Thoracic aorta (tissue), 2 donors: ENCODE measurements at places on chromosomes 1 and 21. TPM values are rescaled to one million over a fixed set of nuclear protein-coding genes. Genes with fewer than 3 reads are reported as not detected.
A peak's percentile ranks its signal among the peaks of the same experiment; 100 is the strongest.

- no peak overlapping the region for H3K4me3 ChIP-seq
- H3K27me3 ChIP-seq, result no peaks in the 10 kb centered on the region
- no peak for DNase-seq
Observed at GRCh38 chr1:36625935-36626310, 143.2 kb upstream of the CSF3R start.

DNA sequence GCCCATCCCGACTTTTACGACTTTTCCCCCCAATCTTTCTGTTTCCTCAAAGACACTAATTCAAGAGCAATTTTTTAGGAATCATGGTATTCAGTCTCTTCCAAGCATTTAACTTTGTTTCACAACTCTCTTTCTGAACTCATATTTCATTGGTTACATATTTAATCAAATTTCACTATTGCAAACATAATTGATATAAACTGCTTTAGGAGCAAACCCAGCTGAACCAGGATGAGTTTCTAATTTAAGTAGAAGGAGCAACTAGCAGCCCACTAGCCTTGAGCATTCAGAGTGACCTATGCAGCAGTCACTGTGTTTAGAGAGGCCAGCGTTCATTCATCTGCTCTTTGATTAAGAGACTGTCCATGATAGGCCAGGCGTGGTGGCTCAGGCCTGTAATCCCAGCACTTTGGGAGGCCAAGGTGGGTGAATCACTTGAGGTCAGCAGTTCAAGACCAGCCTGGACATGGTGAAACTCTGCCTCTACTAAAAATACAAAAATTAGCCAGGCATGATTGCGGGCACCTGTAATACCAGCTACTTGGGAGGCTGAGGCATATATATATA lies 1.8 kb downstream of the CELA2B start:
- no peak for DNase-seq
- no peak overlapping the region for H3K27ac ChIP-seq
- H3K4me3 ChIP-seq, result no peak overlapping the region
- no peaks in the 10 kb centered on the region for H3K4me1 ChIP-seq

Gene HPCA
- not detected for total RNA-seq

- H3K36me3 ChIP-seq, result no peaks in the 10 kb centered on the region
- no peaks in the 10 kb centered on the region for H3K4me1 ChIP-seq
- H3K27ac ChIP-seq, result no peak overlapping the region
- no peak for DNase-seq
- no peaks in the 10 kb centered on the region for H3K27me3 ChIP-seq
- no peak overlapping the region for H3K4me3 ChIP-seq
Observed at GRCh38 chr1:92466683-92467352, 19.9 kb downstream of the GFI1 start.

DNA sequence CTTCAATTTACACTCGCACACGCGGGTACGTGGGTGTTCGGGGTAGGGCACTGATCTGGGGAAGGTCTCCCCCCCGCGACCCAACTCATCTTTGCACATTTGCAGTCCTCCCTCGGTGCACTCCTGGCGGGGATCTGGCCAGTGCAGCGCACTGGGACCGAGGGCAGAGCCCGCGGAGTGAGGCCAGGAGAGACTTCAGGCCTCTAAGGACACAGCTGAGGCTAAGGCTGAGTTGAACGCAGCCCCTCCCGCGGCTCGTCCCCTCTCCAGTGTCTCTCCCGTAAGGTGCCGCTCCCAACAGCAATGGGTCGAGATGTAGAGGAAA lies 936 bp upstream of the NCAM2 start:
- H3K27me3 ChIP-seq, result no peaks in the 10 kb centered on the region
- no peak for DNase-seq
- peaks cover 7% of the 10 kb centered on the region for H3K4me1 ChIP-seq
- no peak overlapping the region for H3K27ac ChIP-seq
- H3K36me3 ChIP-seq, result no peaks in the 10 kb centered on the region
- H3K4me3 ChIP-seq, result peak overlapping the region; percentile 71
